ENCODE measurements at places on chromosomes 7 and 10.

DNA sequence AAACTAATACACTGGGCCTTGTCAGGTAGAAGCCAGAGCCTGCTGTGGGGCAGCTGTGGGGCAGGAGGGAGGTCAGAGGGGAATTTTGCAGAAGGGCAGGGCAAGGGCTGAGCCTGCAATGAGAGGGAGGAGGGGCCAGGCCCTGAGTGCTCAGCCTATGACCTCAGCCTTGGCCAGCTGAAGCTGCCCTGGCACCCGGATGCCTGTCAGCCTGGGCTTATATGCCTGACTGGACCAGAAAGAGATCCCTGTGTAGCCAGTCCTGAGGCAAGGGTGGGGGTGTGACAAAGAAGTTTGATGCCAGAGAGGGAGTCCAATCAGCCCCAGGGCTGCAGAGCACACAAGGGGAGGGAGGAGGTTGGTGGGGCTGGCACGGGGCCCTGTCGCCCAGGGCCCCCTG, 22.3 kb upstream of the PRRT4 start:
- DNase-seq, result no peak

DNA sequence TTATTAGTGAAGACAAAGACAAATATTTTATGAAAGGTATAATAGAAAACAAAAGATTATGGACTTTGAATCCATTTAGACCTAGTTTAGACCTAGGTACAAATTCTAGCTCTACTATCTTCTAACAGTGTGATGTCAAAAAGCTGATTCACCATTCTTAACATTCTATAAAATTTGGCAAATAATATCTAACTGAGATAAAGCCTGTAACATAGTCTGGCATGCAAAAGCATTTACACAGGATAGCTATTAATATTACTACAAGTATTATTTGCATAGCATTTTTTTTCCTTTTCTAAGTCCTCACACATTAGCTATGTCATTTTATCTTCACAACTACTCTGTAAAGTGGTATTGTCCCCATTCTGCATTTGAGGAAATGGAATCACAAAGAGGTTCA, 179.6 kb upstream of the LRRTM3 start:
- no peak for DNase-seq

DNA sequence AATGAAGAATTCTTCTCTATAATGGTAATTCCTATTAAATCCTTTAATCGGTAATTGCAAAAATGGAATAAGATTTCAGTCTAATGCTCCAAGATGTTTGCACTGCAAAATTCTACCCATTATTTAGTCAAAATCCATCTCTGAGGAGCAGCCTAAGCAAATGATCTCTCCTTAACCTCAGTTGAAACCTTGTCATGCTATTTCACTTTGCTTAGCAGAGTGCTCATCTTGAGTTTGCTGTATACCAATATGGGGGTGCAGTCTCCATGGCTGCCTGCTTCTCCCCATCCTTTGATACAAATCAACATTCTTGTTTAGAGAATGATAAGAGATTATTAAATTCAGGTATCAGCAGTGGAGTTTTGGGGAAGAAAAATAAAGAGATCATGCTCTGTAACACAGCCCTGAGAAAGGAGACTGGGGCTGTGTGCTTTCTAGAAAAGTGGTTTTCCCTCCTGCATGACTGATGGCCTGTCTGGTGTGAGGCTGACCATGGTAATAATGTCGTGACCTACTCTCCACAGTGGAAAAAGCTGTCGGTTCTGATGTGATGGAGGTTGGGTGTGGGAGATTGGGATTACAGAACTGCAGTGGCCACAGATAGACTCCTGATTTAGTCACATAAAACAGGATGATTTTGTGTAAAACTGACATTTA, 982.1 kb downstream of the NRG3 start:
- DNase-seq, result no peak

- DNase-seq, result no peak
These were observed 383.0 kb downstream of the HPSE2 start for GRCh38 chr10:98852686-98853085.

GRCh38 chr10:78413076-78414055, 379.7 kb downstream of the RPS24 start:
- DNase-seq, result no peak

DNA sequence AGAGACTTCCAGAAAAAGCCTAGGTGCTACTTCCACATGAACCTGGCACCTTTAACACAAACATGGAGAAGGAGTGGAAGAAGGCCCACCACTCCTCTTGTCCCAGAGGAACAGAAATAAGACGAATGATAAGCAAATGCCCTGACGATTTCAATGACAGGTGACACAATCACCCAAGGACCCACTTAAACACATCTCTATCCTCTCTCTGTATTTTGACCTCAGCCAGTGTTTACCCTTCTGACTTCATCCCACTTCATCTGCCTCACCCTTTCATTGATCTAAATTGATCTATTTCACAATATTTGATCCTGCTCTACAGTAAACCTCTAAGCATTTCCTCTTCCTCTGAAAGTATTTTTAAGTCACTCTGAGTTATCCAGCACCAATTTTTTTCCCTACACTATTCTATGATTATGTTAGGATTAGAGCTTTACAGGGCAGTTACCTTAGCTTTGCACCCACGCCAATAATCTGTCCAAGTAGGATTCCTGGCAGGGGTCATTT, 9.1 kb downstream of the GOT1 start:
- no peak for DNase-seq

Data from CD4-positive, alpha-beta T cell treated with Interleukin-21 for 1 hour (primary cell).